ENCODE measurements at places on chromosomes 1 and 21. TPM values are rescaled to one million over a fixed set of nuclear protein-coding genes. Genes with fewer than 3 reads are reported as not detected.
A peak's percentile ranks its signal among the peaks of the same experiment; 100 is the strongest.

RGS7 gene
- 1.3 TPM for total RNA-seq

C1QC gene
- not detected for total RNA-seq

GRCh38 chr21:26954662-26955121 lies 12.2 kb downstream of the ADAMTS5 start:
- H3K4me3 ChIP-seq = no peak overlapping the region
- no peaks in the 10 kb centered on the region for H3K36me3 ChIP-seq
- no peaks in the 10 kb centered on the region for H3K27me3 ChIP-seq
- H3K4me1 ChIP-seq = no peaks in the 10 kb centered on the region
- DNase-seq = no peak
- H3K27ac ChIP-seq = no peak overlapping the region

- peaks cover 33% of the 10 kb centered on the region for H3K36me3 ChIP-seq
- peak; percentile 60 for DNase-seq
- peaks cover 24% of the 10 kb centered on the region for H3K4me1 ChIP-seq
Observed at GRCh38 chr1:169102567-169102966, 3.9 kb upstream of the ATP1B1 start.

DPT gene
- total RNA-seq = not detected

ASPM gene
- total RNA-seq = 36.3 TPM

GRCh38 chr1:20194757-20195461 lies 8.6 kb upstream of the PLA2G2C start:
- H3K36me3 ChIP-seq = no peaks in the 10 kb centered on the region
- H3K27ac ChIP-seq = no peak overlapping the region
- peaks cover 11% of the 10 kb centered on the region for H3K4me1 ChIP-seq
- peak; percentile 66 for DNase-seq

DNA sequence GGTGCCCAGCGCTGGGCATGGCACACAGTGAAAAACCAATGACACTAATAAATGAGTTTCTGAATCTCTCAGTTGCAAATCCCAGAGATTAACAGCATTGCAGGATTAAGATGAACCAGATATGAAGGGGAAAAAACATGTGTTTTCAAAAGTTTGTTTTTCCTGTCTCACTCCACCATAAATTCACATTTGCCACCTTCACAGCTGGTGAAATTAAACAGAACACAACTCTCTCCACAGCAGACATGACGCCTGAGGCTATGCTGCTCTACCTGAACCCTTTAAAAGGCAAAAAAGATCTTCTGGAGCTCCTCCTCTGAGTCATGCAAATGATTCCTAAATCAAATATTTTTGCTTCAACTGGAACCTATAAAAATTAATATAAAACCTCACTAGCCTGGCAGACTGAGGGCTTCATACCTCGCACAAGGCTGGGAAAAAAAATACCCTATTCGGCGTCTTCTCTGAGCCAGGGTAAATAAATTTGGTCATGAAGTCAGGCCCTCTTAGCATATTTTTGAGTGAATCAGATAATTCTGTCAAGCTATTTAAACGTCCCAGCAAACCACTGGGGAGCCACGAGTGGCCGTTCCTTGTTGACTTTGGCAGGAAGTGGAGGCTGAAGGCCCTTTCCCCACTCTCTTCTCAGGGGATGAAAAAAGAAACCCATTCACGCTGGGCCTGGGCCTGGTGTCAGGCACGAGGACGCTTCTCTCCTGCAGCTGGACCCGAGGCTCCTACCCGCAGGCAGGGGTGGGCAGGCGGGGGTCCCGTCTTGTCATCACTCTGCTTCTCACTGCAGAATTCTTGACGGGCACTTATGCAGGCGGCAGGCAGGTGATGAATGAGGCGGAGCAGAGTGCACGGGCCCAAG lies 53.0 kb downstream of the DMRTB1 start:
- H3K27ac ChIP-seq = no peak overlapping the region
- no peak for DNase-seq
- H3K4me3 ChIP-seq = no peak overlapping the region

DNA sequence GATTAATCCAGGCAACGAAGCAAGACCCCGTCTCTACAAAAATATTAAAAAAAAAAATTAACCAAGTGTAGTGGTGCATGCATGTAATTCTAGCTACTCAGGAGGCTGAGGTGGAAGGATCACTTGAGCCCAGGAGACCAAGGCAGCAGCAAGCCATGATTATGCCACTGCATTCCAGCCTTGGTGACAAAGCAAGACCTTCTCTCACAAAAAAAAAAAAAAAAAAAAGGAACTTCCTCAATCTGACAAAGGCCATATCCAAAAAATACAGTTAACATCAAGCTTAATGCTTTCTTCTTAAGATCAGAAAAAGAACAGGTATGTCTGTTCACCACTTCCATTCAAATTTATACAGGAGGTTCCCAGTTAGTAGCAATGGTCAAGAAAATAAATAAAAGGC lies 54.4 kb downstream of the EVI5 start:
- DNase-seq = no peak
- H3K27ac ChIP-seq = no peak overlapping the region
- H3K27me3 ChIP-seq = no peaks in the 10 kb centered on the region
- peaks cover 10% of the 10 kb centered on the region for H3K4me1 ChIP-seq

THAP3 gene
- total RNA-seq = 11.5 TPM

- peak overlapping the region; percentile 79 for H3K27ac ChIP-seq
- H3K4me1 ChIP-seq = peaks cover 8% of the 10 kb centered on the region
- H3K36me3 ChIP-seq = peaks cover 31% of the 10 kb centered on the region
- peak overlapping the region; percentile 86 for H3K4me3 ChIP-seq
- DNase-seq = no peak
Observed at GRCh38 chr1:34984435-34984792, 733 bp downstream of the TMEM35B start.
